ENCODE measurements at places on chromosomes 2 and 18.

GRCh38 chr18:6414723-6415417 is at the start of gene L3MBTL4:
Gene L3MBTL4 (minus strand): TSS chr18:6414911. CDS start chr18:6311625, 103,286 bp downstream.
- no peak for DNase-seq

DNA sequence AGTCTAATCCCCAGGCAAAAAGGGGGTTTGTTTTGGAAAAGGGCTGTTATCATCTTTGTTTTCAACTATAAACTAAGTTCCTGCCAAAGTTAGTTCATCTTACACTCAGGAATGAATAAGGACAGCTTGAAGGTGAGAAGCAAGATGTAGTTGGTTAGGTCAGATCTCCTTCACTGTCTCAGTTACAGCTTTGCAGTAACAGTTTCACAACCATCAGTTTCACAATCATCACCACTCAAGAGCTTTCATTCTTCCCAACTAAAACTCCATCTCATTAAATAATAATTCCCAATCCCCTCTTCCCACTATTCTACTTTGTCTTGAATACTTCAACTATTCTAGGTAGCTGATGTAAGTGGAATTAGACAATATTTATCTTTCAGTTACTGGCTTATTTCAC is 200.9 kb downstream of the NYAP2 start:
- no peak for DNase-seq

DNA sequence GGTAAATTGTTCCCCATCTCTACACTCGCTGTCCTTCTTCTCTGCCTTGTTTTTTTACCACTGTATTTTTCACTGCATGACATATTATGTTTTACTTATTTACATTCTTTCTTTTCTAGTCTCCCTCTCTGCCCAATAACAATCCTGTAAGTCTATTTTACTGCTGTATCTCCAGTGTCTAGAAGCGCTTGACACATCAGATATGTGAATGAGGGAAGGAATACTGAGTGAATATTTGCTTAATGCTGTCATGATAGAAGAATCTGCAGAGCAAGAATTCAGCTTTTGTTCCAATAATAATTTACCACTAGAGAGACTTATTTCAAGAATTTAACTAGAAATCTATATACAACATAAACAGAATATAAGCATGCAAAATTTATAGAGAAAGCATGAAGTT is 99.5 kb downstream of the GALNT13 start:
- DNase-seq, result no peak

- no peak for DNase-seq
Measured at GRCh38 chr2:233822781-233823730, 31.3 kb downstream of the HJURP start.

- no peak for DNase-seq
Measured at GRCh38 chr2:128817813-128818212, 499.1 kb upstream of the HS6ST1 start.

DNA sequence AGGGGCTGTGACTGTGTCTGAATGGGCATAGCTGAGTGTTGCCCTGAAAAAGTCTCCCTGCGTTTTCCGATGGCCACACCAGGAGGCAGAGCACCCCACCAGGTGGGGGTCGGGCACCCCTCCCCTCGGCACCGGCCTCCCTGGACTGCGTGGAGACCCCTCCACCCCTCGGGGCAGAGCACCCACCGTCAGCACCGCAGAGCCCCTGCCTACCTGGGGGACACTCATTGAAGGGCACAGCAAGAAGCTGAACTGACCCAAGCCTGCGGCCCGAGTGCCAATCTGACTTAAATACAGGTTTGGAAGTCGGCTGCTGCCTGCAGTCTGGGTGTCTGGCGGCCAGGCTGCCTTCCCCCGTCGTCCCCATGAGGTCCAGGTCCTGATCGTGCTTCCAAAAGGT is 69.9 kb downstream of the KCNG2 start:
- no peak for DNase-seq

- DNase-seq, result peak; percentile 95
Measured at GRCh38 chr2:217262911-217263310, 403.0 kb upstream of the TNP1 start.

GRCh38 chr18:4831791-4832375 is 365.2 kb downstream of the AKAIN1 start:
- DNase-seq, result peak; percentile 41

GRCh38 chr2:236512267-236512666 is 57.4 kb upstream of the ACKR3 start:
- no peak for DNase-seq

- DNase-seq, result no peak
Measured at GRCh38 chr2:184030245-184030644, 568.1 kb upstream of the ZNF804A start.

DNA sequence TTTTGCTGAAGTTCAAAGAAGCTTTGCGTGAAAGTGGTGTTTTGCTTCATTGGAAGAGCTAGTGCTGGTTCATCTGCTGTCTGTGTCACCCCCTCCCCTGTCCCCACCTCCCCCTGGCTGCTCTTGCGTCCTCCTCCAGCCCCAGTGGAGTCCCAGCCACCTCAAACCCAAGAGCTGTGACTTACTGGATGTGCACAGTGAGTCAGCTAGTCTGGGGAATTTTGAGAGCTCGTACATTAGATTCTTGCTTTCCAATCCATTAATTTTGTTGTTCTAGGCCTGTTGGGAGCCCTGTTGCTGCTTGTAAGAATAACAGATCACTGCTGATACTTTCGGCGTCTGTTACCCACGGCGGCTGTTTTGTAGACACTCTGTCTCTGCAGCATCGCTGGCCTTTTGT is 412.1 kb downstream of the TSN start:
- DNase-seq, result peak; percentile 69

DNA sequence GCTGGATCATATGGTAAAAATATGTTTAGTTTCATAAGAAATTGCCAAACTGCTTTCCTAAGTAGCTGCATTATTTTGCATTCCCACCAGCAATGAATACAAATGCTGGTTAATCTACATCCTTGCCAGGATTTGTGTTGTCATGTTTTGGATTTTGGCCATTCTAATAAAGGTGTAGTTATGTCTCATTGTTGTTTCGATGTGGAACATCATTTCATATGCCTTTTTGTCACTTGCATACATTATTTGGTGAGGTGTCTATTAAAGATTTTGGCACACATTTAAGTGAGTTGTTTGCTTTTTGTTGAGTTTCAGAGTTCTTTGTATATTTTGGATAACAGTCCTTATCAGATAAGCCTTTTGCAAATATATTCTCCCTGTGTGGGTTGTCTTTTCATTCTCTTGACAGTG is 299.2 kb upstream of the TFPI start:
- no peak for DNase-seq

DNA sequence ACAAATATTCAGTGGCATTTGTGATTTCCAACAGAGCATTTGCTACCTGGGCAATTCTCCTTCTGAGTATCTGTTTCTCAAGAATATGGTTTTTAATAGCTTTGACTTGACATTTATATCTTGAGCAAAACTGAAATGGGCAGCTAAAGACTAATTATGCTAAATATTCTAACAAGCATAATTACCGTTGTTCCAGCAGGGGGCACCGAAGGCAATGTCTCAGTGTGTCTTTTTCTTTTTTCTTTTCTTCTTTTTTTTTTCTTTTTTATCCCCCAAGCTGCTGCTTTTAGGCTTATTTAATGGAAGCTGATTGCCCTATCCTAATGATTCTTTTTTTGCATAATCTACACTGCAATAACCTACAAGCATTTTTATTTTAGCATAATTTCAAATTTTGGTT is 138.9 kb upstream of the NABP1 start:
- no peak for DNase-seq

DNA sequence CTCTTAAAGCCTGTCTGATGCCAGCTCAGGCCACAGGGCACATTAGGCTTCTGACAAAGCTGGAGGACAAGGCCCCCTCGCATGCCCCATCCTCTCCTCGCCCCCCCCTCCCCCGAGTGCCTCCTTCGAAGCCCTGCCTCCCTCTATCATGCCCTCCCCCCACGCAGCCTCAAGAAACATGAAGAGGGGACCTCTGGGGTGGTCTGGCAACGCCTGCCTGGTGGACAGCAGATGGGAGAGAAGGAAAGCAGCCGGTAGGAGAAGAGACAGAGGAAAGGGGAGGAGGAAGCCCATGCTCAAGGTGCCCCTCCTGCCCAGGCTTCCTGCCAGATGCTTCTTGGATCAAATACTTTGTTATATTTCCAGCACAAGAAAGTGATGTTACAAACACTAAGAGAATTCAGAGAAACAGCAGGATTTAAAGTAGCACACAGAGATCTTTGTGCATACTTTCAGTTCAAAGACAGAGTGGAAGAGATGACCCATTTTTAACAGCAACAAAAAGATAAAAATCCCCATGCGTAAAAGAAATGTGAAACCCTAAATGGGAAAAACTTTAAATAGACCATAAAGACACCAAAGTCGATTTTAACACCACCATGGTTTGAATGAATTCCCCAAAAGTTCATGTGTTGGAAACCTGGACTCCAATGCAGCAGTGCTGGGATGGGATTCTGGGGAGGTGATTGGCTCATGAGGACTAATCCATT is 19.0 kb downstream of the BOK start:
- DNase-seq, result no peak

DNA sequence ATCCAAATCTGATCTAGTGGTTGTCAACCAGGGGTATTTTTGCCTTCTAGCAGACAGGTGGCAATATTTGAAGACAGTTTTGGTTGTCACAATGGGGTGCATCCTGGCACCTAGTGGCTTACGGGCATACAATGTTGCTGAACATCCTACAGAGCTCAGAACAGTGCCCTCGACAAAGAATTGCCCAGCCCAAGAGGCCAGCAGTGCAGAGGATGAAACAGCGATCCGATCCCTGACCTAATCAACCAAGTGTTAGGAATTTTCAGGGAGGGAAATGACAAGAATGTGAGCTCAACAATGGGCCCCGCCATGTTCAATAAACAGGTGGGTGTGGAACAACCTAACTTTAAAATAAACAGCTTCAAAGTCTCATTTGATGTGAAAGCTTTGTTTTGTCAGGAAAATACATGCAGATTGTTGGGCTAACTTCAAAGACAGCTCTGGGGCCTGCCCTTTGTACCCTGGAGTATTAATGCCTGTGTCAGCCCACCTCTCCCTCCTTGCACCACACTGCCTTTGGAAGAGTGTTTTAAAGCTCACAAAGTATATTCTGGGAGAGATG is 22.5 kb upstream of the SCYGR5 start:
- DNase-seq, result no peak

DNA sequence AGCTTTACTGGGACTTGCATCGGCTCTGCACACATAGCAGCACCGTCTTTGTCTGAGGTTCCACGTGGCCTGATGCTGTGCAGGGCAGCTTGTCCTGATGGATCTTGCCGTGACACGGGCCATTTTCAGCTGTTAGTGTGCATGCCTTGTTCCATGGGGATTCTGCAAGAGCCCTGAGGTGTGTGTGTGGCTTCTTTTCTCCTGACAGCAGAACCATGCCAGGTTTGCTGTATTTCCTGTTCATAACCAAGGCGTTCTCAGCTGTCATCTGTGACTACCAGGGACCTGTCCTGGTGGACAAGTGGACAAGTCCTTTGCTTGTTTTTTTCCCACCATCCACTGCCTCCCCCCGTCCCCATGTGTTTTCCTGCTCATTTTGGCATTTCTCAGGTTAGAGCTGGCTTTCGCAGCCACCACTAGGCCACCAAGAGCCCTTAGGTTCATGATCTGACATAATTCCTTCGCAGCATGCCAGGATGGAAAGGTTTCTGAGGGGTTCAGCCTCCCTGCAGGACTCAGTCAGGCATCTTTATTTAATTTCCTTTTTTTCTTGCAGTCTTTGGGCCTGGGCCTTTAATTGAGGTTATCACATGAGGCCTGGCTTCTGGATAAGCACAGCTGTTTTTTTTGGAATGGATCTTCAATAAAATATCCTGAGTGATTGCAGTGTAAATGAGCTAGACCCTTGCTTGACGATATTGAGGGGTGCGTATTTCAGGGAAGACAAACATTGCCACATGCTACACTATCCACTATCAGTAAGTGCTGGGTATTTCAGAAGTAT is 139.4 kb downstream of the NCK2 start:
- DNase-seq, result no peak

DNA sequence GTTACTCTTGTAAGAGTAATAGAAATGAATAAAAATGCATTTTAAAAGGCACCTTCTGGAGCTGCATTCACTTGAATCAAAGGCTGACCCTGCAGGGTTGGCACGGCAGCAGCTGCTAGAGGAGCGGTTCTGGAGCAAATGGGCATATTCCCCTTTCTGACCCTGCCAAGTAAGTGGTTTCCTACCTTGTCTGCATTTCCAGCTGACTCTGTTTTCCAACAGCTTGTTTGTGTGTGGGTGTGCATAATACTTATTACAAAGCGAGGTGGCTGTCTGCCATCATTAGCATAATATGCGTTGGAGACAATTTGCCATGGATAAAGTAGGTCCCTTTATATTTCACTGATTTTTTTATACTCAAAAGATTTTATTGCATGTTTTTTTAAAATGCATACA is 21.3 kb upstream of the TTN start:
- no peak for DNase-seq

- DNase-seq, result no peak
Measured at GRCh38 chr2:237629188-237629534, 1.8 kb downstream of the LRRFIP1 start.

DNA sequence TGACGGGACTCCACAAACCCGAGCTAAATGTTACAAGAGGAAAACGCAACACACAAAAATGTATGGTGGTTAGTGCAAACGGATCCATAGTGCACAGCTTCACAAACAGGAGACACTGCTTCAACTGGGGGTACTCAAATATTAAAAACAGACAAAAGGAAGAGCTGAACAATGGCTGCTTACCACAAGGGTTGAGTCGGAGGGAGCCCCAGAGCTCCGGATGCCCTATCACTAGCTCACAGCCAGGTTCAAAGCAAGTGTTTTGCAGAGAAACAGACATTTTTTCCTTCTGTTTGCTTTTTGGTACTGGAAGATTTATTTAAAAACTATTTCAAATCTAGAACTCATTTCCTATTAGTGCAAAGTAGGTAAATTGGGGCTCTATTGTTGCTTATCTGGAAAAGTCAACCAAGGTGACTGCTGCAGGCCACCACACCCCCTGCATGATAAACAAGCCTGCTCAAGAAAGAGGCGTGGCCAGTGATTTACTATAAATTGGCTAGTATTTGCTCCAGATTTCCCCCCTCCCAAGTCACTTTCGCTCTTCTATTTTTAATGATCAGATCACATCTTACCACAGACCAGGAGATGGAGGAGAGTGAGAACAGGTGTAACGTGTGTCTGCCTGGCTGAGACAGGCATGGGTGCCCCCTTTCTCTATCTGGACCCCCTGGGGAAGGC is 46.5 kb downstream of the ZAP70 start:
- no peak for DNase-seq

GRCh38 chr2:43484323-43484930 is 111.4 kb downstream of the THADA start:
- peak; percentile 52 for DNase-seq

Measured in NCI-H446 treated with DMSO at 0.1 percent for 48 hours (cell line).